ENCODE measurements at places on chromosomes 7 and 10.

- peaks cover 1% of the 10 kb centered on the region for H3K4me1 ChIP-seq
- no peak for DNase-seq
- H3K36me3 ChIP-seq, result no peaks in the 10 kb centered on the region
These were observed 275.5 kb downstream of the PLXNA4 start for GRCh38 chr7:132300599-132301277.

GRCh38 chr10:110074758-110075671 is 67.2 kb downstream of the ADD3 start:
- H3K27ac ChIP-seq, result no peak overlapping the region
- H3K27me3 ChIP-seq, result no peaks in the 10 kb centered on the region
- H3K36me3 ChIP-seq, result no peaks in the 10 kb centered on the region
- no peak for DNase-seq
- peaks cover 8% of the 10 kb centered on the region for H3K4me1 ChIP-seq

DNA sequence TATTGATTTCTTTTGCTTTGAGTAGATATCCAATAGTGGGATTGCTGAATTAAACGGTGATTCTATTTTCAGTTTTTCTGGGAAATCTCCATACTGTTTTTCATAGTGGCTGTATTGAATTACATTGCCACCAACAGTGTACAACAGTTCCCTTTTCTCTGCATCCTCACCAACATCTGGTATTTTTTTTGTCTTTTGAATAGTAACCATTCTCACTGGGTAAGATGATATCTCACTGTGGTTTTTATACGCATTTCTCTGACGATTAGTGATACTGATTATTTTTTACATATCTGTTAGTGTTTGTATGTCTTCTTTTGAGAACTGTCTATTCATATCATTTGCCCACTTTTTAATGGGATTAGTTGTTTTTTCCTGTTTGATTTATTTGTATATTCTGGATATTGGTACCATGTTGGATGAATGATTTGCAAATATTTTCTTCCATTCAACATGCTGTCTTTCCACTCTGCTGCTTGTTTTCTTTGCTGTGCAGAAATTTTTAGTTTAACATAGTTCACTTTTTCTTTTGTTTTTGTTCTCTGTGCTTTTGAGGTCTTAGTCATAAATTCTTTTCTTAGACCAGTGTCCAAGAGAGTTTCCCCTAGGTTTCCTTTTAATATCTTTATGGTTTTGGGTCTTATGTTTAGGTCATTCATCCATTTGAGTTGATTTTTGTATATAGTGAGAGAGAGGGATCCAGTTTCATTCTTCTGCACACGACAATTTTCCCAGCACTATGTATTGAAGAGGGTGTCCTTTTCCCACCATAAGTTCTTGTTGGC is 584.7 kb downstream of the PHTF2 start:
- no peaks in the 10 kb centered on the region for H3K36me3 ChIP-seq
- DNase-seq, result no peak

GRCh38 chr7:30710669-30711068 is 28.4 kb upstream of the CRHR2 start:
- H3K36me3 ChIP-seq, result no peaks in the 10 kb centered on the region
- H3K4me3 ChIP-seq, result no peak overlapping the region
- peaks cover 13% of the 10 kb centered on the region for H3K27me3 ChIP-seq
- DNase-seq, result no peak

DNA sequence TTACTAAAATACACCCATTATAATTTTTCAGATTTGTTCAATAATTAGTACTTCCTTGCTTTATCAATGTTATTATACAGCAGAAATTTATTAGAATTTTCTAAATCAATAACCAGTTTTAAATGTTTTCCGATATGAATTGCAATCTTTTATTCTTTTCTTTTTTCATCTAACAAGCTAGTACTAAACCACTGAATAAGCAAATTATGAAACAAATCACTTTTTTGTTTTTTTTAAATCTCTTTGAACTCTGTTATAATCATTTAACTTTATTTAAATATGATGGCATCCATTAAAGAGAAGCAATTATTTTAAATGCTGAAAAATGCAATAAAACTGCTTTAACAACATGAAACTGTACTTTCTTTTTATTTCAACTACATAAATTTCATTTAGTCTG is 59.7 kb downstream of the HYCC1 start:
- H3K27ac ChIP-seq, result no peak overlapping the region
- H3K4me1 ChIP-seq, result peaks cover 12% of the 10 kb centered on the region
- no peak overlapping the region for H3K4me3 ChIP-seq

DNA sequence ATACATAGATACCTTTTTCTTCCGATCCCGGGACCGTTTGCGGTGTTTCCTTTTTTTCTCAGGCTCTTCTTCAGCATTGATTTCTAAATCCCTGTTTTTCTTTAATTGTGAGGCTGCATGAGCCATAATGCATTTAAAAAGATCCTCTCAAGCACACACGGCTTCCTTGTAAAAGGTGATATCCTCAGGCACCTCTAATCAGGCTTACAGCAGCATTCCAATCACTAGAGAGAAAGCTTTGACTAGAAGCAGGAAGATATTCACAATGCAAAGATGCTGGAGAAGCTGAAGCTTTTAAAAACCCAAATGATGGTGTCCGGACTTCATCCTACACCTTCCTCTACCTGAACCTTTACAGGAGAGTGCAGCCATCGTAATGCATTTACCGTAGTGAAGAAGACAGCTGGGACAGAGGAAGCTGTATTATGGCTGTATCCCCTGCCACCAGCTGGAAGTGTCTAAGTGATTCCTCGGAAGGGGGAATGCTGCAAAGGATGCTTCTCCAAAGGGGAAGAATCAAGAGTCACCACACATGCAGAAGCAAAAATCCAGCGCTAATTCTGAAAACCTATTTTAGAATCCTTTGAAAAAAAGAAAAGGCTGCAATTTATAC is at the start of gene ANK3:
TSS of gene ANK3 (minus strand) at position 463 of the 613 bp plus-strand sequence. CDS start at position 126, 337 bp downstream.
- peak within 1 kb of the TSS; percentile 5 for H3K4me3 ChIP-seq
- no peak within 1 kb of the TSS for H3K27ac ChIP-seq
- H3K4me1 ChIP-seq, result peaks cover 32% of the 10 kb centered on the region
- DNase-seq, result no peak

GRCh38 chr7:79320741-79321473 is 132.6 kb downstream of the MAGI2 start:
- no peak for DNase-seq
- no peaks in the 10 kb centered on the region for H3K27me3 ChIP-seq
- no peak overlapping the region for H3K27ac ChIP-seq
- H3K4me1 ChIP-seq, result peaks cover 5% of the 10 kb centered on the region
- no peak overlapping the region for H3K4me3 ChIP-seq
- no peaks in the 10 kb centered on the region for H3K36me3 ChIP-seq

DNA sequence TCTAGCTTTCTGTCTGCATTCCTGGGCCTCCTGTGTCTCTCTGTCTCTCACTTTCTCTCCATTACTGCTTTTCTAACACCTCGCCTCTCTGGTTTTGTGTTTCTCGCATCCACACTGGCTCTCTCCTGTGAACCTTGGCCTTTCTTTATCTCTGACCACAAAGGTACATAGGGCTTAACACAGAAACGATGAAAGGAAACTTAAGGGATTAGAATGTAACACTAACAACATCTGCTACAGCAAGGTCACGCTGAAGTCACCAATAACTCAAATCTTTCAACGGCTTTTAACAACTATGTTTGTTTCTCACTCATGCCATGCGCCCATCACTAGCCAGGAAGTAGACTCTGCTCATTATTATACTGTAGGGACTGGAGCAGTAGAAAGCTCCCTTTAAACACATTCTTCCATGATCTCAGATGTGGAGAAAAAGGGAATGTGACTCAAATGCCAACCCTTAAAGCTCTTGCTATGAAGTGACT is 9.3 kb upstream of the OR6V1 start:
- H3K4me1 ChIP-seq, result peaks cover 13% of the 10 kb centered on the region
- no peak overlapping the region for H3K4me3 ChIP-seq
- peak overlapping the region; percentile 74 for H3K27ac ChIP-seq
- H3K36me3 ChIP-seq, result no peaks in the 10 kb centered on the region

- no peaks in the 10 kb centered on the region for H3K4me1 ChIP-seq
- no peaks in the 10 kb centered on the region for H3K36me3 ChIP-seq
- H3K27me3 ChIP-seq, result no peaks in the 10 kb centered on the region
- H3K4me3 ChIP-seq, result no peak overlapping the region
- DNase-seq, result no peak
These were observed 179.7 kb downstream of the PRKCQ start for GRCh38 chr10:6400331-6400730.

GRCh38 chr7:116251675-116252074 is 41.3 kb downstream of the TES start:
- H3K36me3 ChIP-seq, result peaks cover 43% of the 10 kb centered on the region
- no peak overlapping the region for H3K27ac ChIP-seq
- no peak overlapping the region for H3K4me3 ChIP-seq
- no peak for DNase-seq
- H3K4me1 ChIP-seq, result no peaks in the 10 kb centered on the region
- H3K27me3 ChIP-seq, result no peaks in the 10 kb centered on the region

DNA sequence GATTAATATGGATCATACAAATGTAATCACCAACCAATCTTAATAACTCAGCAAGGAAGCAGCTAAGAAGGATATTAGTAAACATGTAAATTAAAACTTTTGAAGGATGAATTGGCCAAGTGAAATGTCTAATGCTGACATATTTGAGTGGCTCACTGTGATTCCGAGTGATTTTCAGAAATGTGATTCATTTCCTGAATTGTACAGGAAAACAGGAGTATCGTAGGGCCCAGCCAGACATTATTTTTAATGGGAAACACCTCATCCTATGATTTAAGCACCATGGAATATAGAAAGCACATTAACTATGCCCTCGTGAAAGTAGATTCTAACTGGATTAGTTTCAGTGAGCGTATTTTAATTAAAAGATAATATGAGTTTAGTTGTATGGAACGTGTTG is 82.3 kb downstream of the LHFPL3 start:
- peaks cover 2% of the 10 kb centered on the region for H3K4me1 ChIP-seq
- H3K4me3 ChIP-seq, result no peak overlapping the region
- H3K36me3 ChIP-seq, result no peaks in the 10 kb centered on the region

DNA sequence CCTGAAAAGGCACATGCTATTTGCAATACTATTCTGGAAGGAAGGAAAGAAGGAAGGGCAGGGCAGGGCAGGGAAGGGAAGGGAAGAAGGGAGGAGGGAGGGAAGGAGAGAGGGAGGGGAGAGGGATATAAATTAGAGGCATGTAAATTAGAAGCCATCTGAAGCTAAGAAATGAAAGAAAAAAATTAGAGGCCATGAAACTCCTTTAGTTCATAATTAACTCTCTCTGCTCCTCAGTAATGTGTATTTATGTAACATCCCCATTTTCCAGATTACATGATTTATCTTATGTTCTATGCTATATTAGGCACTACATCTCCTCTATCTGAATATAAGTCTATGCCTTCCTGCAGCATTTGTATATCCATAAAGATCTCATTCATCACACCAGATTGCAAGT is 12.7 kb upstream of the JCAD start:
- no peak overlapping the region for H3K4me3 ChIP-seq
- no peaks in the 10 kb centered on the region for H3K36me3 ChIP-seq
- no peaks in the 10 kb centered on the region for H3K27me3 ChIP-seq
- no peak overlapping the region for H3K27ac ChIP-seq
- H3K4me1 ChIP-seq, result peaks cover 6% of the 10 kb centered on the region

GRCh38 chr7:130844811-130845580 is 111.0 kb upstream of the KLF14 start:
- no peaks in the 10 kb centered on the region for H3K4me1 ChIP-seq
- H3K27me3 ChIP-seq, result peaks cover 9% of the 10 kb centered on the region
- H3K36me3 ChIP-seq, result no peaks in the 10 kb centered on the region

GRCh38 chr10:15725603-15726002 is 5.9 kb upstream of the ITGA8 start:
- peaks cover 37% of the 10 kb centered on the region for H3K27me3 ChIP-seq
- H3K27ac ChIP-seq, result no peak overlapping the region
- H3K4me3 ChIP-seq, result no peak overlapping the region
- no peak for DNase-seq
- no peaks in the 10 kb centered on the region for H3K36me3 ChIP-seq
- H3K4me1 ChIP-seq, result no peaks in the 10 kb centered on the region

DNA sequence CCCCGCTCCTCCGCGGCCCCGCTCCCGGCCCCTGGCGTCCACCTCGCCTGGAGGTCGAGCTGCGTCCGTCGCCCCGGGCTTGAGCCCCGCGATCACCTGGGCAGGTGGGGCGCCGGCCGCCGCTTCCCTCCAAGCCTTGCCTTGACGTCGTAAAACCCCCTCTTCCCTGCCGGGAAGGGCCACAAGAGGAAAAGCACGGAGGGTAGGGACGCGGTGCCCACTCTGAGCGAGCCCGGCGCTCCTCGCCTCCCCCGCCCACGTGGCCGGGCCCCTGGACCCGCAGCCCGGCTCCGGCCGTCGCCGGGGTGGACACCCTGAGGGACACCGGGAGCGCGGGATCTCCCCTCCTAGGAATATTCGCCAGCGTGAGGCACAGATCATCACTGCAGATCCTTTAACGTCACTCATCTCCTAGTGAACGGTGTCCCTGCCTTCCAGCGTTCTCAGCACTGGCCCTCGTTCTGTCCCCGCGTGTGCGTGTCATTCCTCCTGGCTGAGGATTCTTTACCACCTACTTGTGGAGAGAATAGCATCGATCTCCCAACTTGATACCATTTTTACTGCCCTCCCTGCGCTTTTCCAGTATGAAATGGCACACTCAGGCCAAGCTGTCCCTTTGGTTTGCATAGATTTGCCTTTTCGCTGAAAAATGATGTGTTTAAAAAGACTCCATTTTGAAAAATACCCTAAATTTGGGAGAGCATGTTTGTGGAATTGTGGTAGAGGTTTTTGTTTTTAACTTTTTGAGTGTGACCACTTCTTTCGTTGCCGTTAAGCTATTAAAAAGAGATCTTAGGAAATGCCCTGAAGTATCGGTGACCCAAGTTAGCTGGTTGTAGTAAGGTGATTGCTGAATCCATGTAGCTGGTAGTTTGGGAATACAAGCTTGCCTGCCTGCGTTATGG is 649 bp downstream of the ACTR3B start:
- peak overlapping the region; percentile 56 for H3K4me3 ChIP-seq
- no peaks in the 10 kb centered on the region for H3K27me3 ChIP-seq
- H3K36me3 ChIP-seq, result no peaks in the 10 kb centered on the region
- peak; percentile 23 for DNase-seq
- no peak overlapping the region for H3K27ac ChIP-seq

Measured in neuronal stem cell (in vitro differentiated cells).